ENCODE measurements at places on chromosomes 3 and 15.
A peak's percentile ranks its signal among the peaks of the same experiment; 100 is the strongest.

DNA sequence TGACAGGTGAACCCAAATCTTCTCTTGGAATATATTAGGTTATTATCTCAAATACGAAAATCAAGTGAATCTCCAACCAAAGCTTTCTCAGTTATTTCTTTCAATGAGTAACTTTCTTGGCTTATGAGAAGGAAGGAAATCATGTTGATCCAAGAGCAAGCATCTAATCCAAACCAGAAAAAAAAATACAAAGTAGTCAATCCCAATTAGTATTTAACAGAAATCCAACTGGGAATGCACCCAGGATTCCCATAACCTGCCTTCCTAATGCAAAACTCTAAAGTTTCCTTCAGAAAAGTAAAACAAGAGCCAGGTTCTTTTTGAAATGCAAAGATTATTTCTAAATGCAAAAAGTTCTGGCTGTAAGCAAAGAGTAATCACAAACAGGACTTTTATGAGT lies 289.3 kb downstream of the SHOX2 start:
- DNase-seq, result no peak

DNA sequence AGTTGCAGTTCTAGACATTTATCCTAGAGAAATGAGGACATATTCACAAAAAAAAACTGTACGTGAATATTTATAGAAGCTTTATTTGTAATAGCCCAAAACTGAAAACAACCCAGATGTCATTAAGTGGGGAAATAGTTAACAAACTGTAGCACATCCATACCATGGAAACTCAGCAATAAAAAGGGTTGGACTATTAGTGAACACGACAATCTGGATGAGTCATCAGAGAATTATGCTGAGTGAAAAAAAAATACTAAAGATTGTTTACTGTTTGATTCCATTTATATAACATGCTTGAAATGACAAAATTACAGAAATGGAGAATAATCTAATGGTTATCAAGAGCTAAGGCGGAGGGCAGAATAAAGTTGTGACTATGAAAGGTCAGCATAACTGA lies 59.5 kb downstream of the CPA3 start:
- peak; percentile 45 for DNase-seq

- no peak for DNase-seq
Observed at GRCh38 chr15:70541511-70541910, 221.8 kb downstream of the UACA start.

- no peak for DNase-seq
Observed at GRCh38 chr3:138950006-138950644, 3.1 kb downstream of the FOXL2NB start.

DNA sequence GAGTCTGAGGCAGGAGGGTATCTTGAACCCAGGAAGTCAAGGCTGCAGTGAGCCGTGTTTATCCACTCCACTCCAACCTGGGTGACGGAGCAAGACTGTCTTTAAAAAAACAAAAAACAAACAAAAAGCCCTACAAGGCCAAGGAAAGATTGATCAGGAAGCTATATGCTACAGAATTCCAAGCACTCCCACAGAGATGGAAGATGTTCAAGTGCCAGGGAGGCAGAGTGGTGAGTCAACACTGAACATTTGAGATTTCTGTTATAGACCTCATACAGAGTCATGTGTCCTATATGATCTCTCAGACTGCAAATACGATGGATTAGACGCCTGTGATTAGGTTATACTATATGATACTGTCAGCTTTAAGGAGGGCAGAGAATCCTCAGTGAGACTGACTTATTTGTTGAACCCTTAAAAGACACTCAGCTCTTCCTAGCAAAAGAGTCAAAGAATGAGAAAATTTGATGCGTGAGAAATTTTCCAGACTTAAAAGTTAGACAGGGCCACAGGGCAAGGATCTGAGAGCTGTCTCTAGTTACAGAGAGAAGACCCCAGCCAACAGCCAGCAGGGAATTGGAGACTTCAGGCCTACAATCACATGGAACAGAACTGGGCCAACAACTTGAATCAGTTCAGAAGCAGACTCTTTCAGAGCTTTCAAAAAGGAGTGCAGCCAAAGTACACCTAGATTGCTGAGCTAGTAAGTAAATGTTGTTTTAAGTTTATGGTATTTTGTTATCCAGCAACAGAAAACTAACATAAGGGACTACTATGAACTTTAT lies 107.6 kb downstream of the PIK3CB start:
- no peak for DNase-seq

DNA sequence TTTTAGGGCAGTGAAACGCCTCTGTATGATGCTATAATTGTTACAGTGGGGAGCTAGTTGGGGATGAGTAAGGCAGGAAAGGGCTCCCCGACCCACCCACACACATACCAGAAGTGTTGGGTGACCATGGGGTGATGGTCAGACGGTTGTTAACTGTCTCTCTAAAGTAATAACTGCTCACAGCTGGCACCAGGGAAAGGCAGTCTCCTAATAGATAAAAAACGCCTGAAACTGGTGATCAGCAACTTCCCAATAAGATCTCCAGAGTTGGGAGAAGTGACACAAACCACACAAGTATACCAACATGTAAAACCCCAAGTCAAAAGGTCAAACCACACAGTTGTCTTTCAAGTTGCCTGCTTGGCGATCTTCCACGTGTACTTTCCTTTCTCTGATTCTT lies 346.5 kb upstream of the CNTN4 start:
- no peak for DNase-seq

GRCh38 chr15:67865766-67866165 lies 25.9 kb upstream of the RNU6-1 start:
- no peak for DNase-seq

DNA sequence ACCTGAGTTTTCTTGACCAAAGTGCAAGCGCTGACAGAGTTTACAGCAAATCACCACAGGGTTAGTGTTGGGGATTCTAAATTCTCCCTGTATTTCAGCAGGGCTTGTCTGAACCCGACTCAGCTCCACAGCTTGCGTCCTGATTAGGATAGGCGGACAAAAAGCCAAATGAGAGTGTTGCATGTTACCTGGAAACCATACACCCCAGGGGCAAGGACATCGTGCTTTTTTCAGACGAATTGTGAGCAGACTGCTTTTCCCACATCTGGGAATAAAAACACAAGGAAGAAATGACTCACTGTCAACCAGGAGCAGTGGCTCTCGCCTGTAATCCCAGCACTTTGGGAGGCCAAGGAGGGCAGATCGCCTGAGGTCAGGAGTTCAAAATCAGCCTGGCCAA lies 3.0 kb downstream of the DZIP1L start:
- no peak for DNase-seq

- no peak for DNase-seq
Observed at GRCh38 chr3:138470687-138471086, 36.3 kb downstream of the ESYT3 start.
